Left hindlimb (tissue), 1 donor: ENCODE measurements at places on chromosomes 2 and 18.

DNA sequence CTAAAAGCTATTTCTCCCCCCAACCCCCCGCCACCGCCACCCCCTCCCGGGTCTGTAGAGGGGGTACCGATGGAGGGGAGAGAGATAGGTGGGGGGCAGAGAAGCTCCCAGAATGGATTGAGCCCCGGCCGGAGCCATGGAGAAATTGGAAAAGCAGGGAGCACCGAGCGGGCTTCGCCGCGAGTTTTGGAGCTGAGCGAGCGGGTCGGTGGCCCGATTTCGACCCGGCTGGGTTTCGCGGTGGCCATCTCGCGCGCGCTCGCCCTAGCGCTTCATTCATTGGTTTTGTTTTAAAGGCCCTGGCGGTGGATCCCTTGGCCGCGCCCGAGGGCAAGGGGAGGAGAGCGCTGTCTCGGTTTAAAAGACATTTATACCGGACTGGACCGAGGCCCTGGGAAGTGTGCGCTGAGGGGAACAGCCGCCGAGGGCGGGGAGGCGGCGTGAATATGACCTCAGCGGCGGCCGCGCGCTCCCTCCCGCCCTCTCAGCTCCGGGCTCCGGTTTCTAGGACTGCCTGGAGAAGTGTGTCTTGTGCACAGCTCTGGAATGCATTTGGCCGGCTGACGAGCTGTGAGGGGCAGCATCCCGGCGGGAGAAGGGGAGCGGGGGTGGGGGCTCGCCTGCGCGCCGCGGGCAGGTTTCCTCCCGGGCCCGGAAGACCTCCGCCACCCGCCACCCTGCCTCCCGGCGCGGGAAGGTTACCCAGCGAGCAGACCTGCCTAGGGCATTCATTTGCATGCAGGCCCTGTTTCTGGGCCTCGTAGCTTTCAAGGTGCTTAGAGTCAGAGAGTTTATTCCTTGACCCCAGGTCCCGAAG, 1.7 kb upstream of the SMAD7 start:
- DNase-seq: peak; percentile 92

GRCh38 chr18:2978208-2978607, 34.7 kb downstream of the LPIN2 start:
- DNase-seq: no peak

DNA sequence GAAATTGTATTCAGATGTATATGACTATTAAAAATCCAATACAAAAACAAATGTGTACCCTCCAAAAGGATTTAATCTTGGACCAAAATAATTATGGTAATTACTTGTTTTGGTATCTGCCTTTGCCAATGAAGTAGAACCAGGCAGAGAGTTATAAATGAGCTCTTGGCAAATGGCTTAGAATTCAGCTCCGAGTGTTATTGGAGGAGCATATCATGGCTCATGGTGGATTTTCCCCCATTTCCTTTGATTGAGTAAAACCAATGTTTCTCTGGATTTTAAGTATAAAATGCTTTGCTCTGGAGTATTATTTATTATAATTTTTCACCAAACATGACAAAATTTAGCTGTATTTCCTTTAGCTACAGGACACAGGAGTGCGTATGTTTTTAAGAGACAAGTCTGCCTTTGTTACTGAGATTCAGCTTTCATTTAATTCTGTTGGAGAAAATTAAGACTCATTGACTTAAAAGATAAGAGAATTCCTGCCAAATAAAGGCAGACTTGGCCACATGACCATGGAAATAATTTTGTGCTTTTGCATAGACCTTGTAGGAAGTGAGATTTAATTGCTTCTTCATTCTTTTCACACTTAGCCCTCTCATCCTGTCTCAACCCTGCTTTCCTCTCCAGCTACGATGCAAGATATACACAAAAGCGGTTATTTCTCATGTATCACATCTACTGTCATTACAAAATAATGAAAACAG, 281.0 kb upstream of the SOX11 start:
- no peak for DNase-seq

- DNase-seq: no peak
Observed at GRCh38 chr2:71575966-71576365, 122.6 kb downstream of the DYSF start.

GRCh38 chr2:104790100-104790811, 63.7 kb upstream of the POU3F3 start:
- peak; percentile 50 for DNase-seq

DNA sequence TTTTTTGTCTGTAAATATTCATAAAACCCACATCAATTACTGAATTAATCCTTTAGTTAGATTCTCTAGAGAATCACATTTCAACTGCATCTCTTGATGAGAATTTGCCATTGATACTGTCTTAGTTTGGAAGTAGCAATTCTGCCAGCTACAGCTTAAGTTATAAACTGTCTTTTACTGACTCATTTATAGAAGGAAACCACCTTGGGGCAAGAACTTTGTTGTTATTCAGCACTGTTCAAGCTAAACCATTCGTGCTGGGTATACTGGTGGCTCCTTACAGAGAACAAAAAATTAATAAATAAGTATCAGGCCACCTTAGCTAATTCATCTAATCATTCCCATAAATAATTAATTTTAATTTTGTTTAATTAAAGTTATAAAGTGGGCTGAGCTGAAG, 1082.6 kb upstream of the CELF4 start:
- DNase-seq: no peak

DNA sequence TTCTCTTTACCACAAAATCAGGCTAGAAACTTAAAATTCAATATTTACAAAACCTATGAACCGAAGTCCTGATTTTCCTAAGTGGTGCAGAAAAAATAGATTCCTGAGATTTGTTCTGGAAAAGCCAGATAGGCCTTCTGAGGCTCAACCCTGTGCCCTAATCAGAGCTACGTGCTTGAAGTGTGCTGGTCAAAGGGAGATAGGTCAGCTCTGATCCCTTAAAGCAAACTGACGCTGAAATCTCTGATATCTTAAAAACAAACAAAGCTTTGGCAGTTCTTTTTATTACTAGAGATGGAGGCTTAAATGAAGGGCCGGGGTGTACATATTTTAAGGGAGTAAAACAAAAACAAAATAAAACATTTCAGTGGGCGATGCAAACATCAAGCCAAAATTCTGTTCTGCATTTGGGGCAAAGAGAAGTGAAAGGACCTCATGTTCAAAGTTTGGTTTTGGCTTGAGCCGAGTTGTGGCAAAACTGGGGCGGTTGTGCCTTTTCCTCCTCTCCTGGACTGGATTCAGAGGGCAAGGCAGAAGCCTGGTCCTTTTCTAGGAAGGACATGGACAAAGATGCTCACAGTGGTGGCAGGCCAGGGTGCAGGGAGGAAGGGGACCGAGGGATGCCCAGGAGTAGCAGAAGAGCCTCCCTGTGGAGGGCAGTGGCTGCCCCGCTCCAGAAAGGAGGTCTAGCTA, 295.0 kb downstream of the CDCA7 start:
- no peak for DNase-seq

- DNase-seq: no peak
Observed at GRCh38 chr2:139518321-139518720, 738.1 kb upstream of the NXPH2 start.

DNA sequence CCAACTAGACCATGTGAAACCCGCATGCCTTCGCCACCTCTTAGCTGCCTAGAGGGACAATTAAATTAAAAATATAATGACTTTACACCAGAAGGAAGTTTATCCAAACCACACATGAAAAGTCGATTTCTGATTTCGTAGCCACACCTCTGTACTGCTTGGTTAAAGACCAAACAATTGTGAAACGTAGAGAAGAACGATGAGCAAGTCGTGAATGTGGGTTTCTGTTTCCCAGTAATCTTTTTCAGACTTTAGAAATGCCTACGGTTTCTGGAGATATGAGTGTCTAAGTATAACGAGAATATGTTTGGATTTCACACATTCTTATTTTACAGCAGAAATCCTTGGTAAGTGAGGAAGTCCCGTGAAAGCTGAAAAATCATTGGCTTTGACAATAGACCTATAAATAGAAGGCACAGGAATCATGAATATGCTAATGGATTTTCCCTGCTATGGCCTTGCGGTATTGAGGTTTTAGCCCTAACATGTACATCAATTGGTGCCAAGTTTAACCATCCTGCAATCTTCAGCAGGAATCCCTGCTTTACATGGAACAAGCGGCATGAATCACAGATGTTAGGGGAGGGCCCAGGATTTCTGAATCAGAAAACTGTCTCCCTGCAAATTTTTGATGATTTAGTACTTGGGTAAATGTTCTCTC, 105.6 kb downstream of the TTC32 start:
- DNase-seq: no peak

DNA sequence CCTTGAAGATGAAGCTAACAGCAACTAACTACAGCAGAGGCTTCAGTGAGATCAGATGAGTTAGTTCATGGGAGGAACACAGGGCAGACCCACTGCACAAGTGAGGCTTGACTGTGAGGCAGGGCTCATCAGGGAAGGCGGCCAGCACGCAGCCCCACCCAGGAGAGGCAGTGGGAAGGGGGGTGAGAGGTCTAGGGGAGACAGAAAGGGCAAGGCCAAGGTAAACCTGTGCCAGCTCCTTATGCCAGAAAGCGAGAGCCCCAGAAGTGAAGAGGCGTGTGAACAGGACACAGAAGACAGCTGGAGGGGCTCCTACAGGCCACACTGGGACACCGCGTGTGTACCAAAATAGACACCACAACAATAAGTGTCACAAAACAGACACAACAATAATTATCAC, 48.6 kb downstream of the ANO7 start:
- no peak for DNase-seq

- DNase-seq: no peak
Observed at GRCh38 chr2:78561876-78562275, 463.6 kb upstream of the REG3G start.

- no peak for DNase-seq
Observed at GRCh38 chr2:105521176-105521575, 122.3 kb upstream of the FHL2 start.
